ENCODE measurements at places on chromosomes 4 and X.

DNA sequence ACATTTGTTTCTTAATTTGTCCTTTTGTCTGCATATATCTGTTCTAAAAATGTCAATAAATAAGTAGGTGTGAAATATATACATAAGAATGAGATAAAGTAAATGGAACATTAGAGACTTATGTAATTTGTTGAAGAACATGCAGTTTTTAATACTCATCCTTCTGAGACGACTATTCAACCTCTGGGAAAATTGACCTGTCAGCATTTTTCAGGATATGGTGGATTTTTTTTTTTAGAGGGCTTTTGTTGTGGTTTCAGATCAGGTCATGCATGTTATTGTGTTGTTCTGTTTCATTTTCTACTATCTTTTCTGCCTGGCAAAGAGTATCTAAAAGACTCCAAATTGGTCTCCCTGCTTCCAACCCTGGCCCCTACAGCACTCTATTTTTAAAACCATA lies 97.3 kb downstream of the PCDH7 start:
- DNase-seq: no peak

- no peak for DNase-seq
These were observed 333.9 kb downstream of the PDHA2 start for GRCh38 chr4:96173756-96174155.

DNA sequence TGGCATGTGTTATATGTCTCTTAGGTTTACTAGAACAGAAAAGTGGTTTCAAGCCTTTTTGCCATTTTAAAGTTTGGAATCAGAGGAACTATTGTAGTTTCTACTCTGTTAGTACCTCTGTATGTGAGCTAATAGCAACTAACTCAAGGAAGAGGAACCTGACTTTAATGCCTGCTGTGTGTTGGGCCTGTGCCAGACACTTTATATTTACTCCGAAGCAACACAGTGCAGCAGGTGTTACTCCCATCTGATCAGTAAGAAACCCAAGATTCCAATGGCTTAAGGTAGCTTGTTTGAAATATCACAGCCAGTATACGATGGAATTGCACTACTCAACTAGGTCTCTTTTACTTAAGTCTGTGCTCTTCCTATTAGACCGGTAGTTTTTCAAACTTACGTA lies 79.2 kb downstream of the USP9X start:
- DNase-seq: no peak

GRCh38 chrX:132181364-132181763 lies 37.9 kb downstream of the RAP2C start:
- DNase-seq: no peak

- DNase-seq: no peak
These were observed 14.4 kb upstream of the TLR8 start for GRCh38 chrX:12891915-12892506.

- no peak for DNase-seq
These were observed 14.8 kb downstream of the ADGRA3 start for GRCh38 chr4:22500831-22501714.

DNA sequence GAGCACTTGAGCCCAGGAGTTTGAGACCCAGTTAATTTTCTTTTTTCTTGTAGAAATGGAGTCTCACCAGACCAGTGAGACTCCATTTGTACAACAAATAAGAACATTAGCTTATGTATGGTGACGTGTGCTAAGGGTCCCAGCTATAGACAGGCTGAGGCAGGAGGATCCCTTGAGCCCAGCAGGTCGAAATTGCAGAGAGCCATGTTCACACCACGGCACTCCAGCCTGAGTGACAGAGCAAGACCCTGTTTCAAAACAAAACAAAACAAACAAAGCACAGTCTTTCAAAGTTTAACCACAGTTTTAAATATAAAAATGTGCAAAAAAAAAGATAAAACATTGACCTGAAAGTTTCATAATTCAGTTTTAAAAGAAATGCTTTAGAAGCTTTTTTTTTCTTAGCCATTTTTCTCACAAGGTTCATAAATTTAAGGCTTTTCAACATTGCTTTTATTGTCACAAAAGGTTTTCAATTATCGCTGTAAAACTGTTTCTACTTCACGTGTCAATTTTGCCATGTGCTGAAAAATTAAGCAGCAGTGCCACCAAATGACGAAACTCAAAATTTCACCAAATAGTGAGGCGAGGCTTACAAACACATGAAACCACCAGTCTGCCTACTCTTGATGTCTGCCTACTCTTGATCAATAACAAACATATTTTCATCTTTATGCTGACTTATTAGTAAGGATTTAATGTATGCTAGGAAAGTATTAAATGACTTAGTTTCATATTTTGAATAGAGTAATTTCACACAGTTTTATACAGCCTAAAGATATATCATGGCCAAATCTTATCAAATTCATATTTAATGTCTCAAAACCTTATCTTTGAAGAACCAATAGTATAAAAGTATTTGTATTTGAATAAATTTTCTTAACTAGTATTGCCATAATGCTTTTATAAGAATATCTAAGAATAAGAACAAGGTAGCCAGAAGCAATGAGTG lies 126.3 kb downstream of the NEK1 start:
- peak; percentile 29 for DNase-seq

- no peak for DNase-seq
These were observed 212.1 kb downstream of the CHIC2 start for GRCh38 chr4:53852343-53852742.

- no peak for DNase-seq
These were observed 110.3 kb upstream of the MAP3K15 start for GRCh38 chrX:19625612-19626011.

- DNase-seq: no peak
These were observed 294.3 kb upstream of the BOD1L1 start for GRCh38 chr4:13921805-13922204.

DNA sequence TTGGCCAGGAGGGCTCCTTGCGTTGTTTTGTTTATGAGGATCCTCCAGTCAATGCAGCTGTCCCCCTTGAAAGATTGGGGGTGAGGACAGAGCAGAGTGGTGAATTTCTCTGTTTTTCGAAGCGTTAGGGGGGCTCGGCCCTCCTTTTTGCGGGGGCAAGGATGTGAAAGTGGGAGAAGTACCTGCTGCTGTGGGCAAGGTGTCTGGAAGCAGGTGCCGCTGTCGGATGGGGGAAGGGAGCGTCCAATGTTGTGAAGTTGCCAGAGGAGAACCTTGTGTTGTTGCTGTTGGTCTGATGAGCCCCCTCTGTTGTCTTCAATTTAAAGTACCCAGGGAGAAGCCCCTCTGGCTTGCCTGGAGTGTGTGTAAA lies 613 bp downstream of the GLRB start:
- DNase-seq: no peak

GRCh38 chrX:107978707-107979307 lies 3.4 kb downstream of the TEX13B start:
- DNase-seq: peak; percentile 10

DNA sequence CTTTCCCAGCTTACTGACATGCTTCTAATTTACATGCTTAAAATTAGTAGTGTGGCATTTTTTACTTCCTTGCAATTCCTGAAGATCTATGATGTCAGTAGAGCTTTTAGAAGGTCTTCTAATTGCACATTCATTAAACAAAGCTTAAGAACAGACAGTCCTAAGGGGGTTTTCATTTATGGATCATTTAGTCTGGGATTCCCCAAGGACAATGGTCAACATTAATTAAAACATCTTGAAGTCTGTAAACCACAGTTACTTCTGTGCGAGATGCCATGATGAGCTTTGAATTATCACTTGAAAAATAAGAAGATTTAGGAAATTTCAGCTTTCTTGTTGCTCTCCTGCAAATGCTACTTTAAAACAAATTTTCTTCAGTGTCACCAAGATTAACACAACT lies 20.2 kb downstream of the ANXA3 start:
- no peak for DNase-seq

DNA sequence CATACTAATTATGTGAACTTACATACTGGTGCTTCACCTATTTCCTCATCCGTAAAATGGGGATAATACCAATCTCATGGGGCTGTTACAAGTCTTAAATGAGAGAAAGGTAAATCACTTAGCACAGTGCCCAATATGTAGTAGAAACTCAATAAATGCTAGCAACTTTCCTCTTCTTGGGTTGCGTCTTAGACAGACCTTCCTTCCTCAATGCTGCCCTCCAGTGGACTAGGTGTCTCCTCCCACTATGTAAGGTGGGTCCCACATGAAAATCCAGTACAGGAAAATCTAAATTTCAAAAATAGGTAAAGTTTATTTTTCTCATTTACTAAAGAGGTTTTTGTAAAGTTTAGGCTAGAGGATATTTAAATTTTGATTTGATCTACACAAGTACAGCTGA lies 20.6 kb downstream of the ZDHHC9 start:
- DNase-seq: no peak

Data from HS-5 (cell line).